ENCODE measurements at places on chromosomes 3 and 15.

GRCh38 chr3:68447885-68448284 lies 484.5 kb downstream of the TAFA4 start:
- no peak for DNase-seq

DNA sequence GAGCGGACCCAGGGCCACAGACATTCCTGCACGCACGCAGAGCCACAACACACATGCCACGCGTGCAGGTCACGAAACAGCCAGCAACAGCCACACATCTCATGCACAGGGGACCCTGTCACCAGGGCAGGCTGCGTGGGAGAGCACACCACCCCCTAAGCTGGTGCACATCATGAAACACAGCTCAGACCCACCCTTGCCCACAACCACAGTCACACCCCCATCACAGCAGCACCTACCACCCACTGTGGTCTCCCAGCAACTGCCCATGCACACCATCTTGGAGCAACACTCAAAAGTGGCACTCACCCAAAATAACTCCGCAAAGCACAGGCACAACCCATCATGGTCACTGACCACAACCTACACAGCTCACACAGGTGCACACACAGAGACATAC lies 75.7 kb downstream of the OCA2 start:
- no peak for DNase-seq

DNA sequence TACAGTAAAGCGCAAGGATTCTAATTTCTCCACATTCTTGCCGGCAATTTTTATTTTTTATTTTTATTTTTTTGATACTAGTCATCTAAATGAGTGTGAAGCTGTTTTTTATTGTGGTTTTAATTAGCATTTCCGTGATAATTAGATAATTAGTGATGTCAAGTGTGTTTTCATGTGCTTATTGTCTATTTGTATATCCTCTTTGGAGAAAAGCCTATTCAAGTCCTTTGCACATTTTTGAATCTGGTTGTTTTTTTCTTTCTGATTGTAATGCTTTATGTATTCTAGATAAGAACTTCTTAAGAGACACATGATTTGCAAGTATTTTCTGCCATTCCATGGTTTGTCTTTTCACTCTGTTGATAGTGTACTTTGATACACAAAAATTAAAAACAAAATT lies 16.1 kb downstream of the CTDSPL2 start:
- no peak for DNase-seq

DNA sequence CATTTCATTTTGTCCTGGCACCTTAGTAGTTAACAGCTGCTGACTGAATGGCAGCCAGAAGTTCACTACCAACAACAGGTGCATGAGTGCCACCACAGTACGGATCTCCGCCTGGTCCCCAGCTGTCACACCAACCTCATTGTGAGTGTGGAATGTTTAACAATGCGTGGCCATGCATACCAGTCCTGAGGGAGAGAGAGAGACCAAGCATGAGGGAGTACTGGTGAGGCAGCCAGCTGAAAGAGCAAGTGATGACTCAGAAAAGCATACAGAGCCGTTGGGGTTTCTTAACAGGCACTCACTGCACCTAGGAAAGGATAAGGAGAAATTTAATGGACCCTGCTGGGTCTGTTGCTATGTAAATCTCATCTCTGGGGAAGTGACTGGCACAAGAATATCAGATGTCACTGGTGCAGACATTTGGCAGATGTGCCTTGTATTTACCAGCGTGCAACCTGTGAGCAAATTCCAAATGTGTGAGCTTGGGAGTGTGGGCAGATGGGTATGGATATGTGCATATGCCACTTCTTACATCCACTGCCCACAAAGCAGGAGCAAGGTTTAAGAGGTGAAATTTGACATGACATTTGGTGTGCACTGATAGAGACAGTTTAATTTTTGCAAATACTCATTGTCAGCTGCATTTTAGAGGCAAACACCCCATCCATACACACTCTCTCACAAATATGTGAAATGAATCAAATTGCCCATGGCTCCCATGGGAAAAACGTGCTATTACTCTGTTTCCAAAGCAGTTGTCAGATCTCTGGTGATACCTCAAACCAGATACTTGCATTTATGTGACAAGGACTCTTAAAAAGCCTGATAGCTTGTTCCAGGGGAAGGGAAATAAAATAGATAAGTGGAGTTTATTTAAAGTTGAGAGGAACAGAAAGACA lies 245.2 kb upstream of the ARPP21 start:
- DNase-seq, result no peak

DNA sequence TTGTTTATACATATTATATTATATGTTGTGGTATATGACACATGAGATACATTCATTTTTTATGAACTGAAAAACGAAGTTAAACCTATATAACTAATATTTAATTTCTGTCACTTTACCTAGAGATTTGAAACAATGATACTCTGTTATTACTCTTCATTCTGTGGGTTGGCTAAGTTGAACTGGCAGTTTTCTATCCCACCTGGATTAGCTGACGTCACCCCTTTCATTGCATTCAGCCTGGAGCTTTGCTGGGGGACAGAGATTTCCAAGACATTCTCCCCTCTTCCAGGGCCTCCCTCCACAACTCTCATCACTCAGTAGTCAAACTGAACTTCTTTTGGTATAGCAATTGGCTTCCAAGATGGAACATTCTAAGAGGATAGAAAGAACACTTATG lies 309.2 kb upstream of the SATB1 start:
- no peak for DNase-seq

- no peak for DNase-seq
Measured at GRCh38 chr15:25787855-25788520, 75.1 kb downstream of the ATP10A start.

- no peak for DNase-seq
Measured at GRCh38 chr15:80974914-80975313, 14.7 kb downstream of the MESD start.

DNA sequence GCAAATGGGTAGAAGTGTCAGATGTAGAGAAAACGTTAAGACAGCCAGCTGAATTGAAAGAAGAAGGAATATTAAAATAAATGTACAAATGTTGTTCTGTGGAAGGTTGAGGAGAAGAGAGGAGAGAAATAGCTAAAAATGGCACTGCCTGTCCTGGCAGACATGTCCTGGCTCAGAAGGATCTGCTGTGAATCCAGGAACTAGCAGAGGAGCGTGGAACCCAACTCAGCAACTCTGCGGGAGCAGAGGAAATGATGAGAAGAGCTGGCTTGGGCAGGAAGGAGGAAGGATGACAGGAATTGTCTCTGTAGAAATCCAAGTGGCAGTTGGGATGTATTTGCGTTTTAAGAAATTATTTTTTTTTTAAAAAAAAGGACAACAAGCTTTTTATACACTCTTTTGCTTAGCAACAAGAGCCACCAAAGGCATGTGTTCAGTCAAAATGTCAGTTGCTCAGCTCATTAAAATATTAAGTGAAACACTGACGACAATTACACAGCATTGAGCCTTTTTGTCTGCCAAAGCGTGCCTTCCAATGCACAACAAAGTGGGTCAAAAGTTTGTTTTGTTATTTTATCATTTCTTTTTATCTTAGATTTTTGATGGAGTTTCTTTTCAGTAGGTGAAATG lies 16.1 kb downstream of the NANOGP8 start:
- no peak for DNase-seq

- DNase-seq, result no peak
Measured at GRCh38 chr15:89198934-89199333, 22.4 kb downstream of the RLBP1 start.

GRCh38 chr15:52086011-52086786 lies 26.4 kb downstream of the BCL2L10 start:
- DNase-seq, result no peak

GRCh38 chr15:28030801-28031200 lies 68.3 kb downstream of the OCA2 start:
- DNase-seq, result no peak
